ENCODE measurements at places on chromosomes 13 and 19. TPM values are rescaled to one million over a fixed set of nuclear protein-coding genes. Genes with fewer than 3 reads are reported as not detected.

Gene CCDC70
- total RNA-seq: not detected

DNA sequence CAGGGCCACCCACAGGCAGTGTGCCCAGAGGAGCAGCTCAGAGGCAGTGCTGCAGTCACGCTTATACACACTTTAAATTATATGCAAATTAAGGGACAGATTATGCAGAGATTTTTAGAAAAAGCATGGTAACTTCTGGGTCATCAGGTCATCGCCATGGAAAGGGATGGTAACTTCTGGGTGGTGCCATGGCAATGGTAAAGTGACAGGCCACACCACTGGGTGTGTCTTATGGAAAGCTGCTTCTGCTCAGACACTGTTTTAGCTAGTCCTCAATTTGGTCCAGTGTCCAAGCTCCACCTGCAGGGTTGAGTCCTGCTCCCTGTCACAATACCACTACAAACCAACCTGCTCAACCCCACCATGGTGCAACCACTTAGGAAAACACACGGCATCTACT is 29.9 kb upstream of the LSM14A start:
- H3K4me3 ChIP-seq: no peak overlapping the region
- no peaks in the 10 kb centered on the region for H3K4me1 ChIP-seq
- no peak overlapping the region for H3K27ac ChIP-seq
- no peak for DNase-seq

- H3K27ac ChIP-seq: no peak overlapping the region
- no peak for DNase-seq
- H3K36me3 ChIP-seq: no peaks in the 10 kb centered on the region
Measured at GRCh38 chr19:30667227-30667626, 295.0 kb downstream of the ZNF536 start.

Gene MPV17L2
- 16.1 TPM for total RNA-seq

Gene ZNF543
- total RNA-seq: 7.6 TPM

GRCh38 chr13:22828081-22828480 is 352.7 kb upstream of the SGCG start:
- H3K27me3 ChIP-seq: no peaks in the 10 kb centered on the region
- no peaks in the 10 kb centered on the region for H3K36me3 ChIP-seq
- H3K4me3 ChIP-seq: no peak overlapping the region
- DNase-seq: no peak
- no peak overlapping the region for H3K27ac ChIP-seq

DNA sequence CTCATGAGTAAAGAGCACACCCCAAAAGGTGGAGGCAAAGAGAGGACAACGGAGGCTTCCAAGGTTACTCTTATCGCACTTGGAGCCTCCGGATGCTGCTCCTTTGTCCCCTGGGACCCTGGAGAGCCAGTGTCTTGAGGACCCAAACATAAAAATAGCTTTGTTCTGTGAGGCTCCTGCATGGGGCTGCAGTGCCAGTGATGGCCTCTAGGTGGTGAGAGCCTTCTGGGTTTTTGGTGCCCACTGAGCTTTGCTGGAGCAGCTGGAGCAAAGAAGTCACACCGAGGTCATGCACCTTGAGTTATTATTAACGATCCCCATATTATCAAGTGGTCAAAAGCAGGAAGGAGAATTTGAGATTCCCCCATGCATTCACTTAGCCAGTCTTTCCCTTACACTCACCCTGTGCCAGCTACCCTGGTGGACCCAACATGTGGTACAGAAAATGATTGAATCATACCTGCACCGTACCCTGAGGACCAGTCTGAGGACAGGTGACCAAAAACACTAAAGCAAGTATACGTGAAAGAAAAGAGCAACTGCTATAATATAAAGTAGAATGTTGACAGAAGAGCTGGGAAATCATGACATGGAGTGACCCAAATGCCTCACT is 41.5 kb downstream of the ZNF682 start:
- H3K36me3 ChIP-seq: no peaks in the 10 kb centered on the region
- H3K27ac ChIP-seq: no peak overlapping the region
- no peak for DNase-seq
- no peaks in the 10 kb centered on the region for H3K27me3 ChIP-seq

DNA sequence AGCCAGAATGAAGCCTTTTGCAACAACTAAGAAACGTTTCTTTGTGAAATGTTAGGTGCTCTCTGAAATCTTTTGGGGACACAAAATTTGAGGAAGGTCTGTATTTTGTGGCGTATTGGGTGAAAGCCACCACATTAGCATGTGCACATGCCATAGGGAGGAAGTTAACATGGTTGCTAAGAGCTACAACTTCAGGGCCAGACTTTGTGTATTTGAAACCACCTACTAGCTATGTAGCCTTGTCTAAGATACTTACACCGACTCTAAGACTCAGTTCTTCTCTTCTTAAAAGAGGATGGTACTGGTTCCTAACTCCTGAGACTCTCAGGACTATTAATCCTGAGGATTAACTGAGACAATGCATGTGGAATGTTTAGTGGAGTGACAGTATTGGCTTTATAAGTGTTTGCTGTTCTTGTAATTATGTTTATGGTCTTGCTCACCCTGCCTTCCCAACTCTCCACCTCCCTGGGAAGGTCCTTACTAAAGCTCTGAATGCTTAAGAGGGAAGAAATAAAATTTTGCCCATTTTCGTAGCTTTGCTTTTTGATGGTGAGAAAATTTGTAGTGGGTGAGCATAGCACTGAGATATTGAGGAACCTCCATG is 15.5 kb downstream of the SERP2 start:
- H3K36me3 ChIP-seq: no peaks in the 10 kb centered on the region
- H3K27me3 ChIP-seq: no peaks in the 10 kb centered on the region
- no peaks in the 10 kb centered on the region for H3K4me1 ChIP-seq
- no peak overlapping the region for H3K27ac ChIP-seq
- no peak for DNase-seq
- H3K4me3 ChIP-seq: no peak overlapping the region
